CD4-positive, alpha-beta T cell treated with Interleukin-17A for 1 hour (primary cell): ENCODE measurements at places on chromosomes 6 and 20.

GRCh38 chr6:126308362-126308761, 31.6 kb upstream of the CENPW start:
- no peak for DNase-seq

- no peak for DNase-seq
Observed at GRCh38 chr20:13426870-13427269, 205.8 kb downstream of the ISM1 start.

DNA sequence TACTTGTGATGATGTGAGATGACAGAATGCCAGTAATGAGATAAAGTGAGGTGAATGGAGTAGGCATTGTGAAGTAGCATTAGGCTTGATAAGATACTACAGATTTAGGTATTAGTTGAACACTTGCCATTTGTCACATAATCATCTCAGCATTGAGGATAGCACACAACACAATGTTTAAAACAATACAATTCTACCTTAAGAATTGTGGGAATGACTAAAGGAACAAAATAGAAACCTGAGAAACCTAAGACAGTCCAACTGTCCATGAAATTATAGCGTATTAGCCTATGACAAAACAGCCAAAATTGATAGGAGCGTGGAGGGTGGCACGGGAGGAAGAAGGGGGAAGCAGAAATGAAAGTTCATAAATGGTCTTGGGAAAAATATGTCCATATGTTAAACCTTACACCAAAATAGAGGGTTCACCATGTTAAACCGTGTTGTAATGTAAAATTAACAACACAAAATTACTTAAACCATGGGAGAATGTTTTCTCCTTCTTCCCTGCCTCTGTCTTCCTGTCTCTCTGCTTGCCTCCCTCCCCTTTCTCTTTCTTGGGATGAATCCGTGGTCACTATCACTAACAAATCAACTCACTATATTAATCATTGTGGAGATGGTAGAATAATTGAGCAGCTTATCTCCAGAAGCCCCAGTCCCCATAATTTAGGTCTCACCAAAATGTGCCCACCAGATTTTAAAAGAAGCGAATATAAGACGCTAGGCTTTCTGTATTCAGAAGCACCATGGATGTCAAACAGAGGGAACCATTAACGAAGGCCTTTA, 33.0 kb upstream of the HFE start:
- DNase-seq = no peak

DNA sequence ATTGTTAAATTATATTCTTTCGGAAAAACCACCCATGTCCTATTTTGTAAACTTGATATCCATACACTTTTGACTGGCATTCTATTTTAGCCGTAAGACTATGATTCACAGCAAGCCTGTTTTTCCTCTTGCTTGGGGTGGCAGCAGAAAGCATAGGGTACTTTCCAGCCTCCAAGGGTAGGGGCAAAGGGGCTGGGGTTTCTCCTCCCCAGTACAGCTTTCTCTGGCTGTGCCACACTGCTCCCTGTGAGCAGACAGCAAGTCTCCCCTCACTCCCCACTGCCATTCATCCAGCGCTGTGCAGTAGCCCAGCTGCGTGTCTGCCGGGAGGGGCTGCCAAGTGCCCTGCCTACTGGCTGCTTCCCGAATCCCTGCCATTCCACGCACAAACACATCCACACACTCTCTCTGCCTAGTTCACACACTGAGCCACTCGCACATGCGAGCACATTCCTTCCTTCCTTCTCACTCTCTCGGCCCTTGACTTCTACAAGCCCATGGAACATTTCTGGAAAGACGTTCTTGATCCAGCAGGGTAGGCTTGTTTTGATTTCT, 2.1 kb upstream of the ESR1 start:
- no peak for DNase-seq

DNA sequence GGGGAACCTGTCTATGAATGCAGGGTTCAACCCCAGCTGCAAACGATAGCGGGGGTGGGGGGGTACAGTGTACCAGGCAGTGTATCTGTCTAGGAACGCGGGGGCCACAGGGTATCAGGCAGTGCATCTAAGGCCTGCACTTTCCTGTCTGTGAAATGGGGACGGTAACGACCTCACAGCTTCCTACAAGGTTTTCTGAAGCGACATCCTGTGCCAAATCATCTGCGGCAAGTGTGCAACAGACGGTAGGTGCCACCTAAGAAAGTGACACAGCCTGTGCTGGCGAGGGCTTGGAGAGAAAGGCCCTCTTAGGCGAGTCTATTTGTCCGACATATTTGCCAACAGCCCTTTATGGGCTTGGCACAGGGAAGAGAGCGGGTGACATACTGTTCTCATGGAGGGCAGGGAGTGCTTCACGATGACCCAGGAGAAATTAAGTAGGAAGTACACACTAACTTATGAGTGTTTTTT, 3.8 kb downstream of the DIDO1 start:
- peak; percentile 76 for DNase-seq

GRCh38 chr6:46381579-46381978, 109.7 kb downstream of the RCAN2 start:
- DNase-seq = no peak

DNA sequence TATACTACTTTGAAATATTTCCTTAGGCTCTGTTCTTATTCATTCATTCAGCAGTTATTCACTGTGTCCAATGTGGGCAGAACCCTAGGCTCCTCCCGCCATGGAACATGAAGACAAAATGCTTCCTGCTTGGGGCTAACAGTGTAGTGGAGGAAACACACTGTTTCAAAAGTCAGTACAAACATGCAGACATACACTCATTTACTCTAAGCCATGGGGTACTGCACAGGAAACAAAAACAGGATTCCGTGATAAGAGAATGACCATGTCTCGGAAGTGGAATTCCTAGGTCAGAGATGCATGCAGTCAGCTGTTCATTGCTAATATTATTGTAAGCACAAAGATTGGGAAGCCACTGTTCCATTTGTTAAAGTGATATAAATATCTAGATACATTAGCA, 18.4 kb upstream of the FAM209A start:
- DNase-seq = no peak

- DNase-seq = no peak
Observed at GRCh38 chr20:40706977-40707582, 18.0 kb upstream of the MAFB start.

DNA sequence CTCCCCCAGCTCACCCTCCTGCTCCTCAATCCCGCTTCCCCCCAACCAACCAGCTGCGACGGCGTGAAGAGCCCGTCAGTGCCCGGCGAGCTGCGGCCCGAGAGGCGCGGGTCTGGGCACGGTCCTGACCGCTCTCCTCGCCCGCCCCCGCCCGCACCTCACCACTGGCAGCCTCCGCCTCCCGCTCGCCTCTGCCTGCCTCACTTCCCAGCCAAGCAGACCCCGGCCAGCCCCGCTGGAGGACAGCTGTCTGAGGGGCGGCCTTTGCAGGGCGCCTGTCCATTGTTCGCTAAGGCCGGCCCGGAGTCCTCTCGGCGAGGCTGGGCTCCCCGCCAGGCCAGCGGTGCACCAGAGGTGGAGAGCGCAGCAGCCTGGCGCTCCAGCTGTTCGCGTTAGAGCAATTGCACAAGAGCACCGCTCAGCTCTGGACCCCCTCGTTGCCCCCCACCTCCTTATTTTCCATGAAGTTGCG, 1.3 kb downstream of the SOBP start:
- no peak for DNase-seq

DNA sequence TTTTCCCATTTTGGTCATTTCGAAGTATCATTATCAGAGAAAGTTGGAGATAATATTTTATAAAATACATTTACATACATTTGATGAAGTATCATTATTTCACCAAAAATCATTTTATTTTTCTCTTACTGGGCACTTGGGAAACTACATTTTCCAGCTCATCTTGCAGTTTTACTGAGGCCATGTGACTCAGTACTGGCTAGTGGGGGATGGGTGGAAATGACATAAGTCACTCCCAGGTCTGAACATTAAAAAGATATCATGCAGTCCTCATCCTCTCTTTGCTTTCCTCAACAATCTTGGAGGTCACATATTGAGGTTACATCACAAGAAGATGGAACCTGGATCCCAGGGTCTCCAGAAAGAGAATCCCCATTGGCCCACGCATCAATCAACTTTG, 84.1 kb downstream of the CD24 start:
- no peak for DNase-seq

DNA sequence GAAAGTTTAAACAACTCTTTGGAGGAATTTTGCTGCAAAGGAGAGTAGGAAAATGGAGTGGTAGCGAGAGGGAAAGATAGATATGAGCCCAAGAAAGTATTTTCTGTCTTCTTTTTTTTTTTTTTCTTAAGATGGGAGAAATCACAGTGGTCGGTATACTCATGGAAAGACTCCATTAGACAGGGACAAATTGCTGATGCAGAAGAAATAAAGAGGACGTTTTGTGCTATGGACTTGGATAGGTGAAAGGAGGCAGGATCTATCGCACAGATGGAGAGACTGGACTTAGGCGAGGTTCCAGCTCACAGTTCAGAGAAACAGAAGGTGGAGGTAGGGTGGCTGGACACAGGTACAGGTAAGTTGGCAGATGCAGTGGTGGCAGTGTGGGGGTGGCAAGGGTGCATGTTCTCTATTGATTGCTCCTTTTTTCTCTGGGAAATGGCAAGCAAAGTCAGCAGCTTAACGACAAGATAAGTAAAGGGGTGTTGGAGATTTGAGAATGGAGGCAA, 44.2 kb upstream of the ARMC2 start:
- no peak for DNase-seq

GRCh38 chr6:169230946-169231789, 22.5 kb downstream of the THBS2 start:
- DNase-seq = no peak

DNA sequence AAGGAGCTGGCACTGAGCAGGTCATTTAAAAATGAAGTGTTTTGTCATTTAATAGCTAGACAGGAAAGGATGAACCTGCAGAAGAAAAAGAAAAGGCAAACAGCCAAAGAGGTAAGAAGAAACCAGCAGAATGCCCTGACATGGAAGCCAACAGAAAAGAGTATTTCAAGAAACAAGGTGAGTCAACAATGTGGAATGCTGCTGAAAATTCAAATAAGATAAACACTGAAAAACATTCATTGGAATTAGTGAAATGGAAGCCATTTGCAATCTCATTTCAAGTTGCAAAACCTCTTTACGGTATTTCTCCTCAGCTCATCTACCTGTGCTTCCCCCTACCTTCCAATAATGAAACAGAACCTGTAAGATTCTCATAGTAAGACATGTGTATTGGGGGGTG, 59.6 kb downstream of the RWDD2A start:
- DNase-seq = no peak

DNA sequence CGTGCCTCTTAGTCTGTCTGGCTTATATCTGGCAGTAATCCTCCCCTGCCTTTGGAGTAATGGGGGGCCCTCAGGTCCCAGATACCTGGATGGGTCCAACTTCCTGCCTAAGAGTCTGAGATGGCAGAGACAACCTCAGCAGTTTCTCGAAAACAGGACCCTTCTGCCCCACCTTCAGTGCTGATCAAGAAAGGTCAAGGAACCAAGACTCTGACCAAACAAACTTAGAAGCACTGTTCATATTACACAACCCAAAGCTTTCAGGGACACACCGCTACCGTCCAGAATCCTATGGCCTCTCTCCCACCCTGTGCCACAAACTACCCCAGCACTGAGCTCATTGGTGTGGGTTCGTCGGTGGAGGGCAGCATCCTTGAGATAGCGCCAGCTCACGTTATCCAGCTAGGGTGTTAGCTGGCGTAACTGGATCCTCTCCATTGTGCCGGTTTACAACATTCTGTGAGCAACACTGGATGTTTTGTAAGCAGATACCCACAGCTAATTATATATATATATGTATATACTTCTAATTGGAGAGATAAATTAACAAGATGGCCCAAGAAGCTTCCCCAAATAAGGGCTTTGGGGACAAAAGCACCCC, 7.6 kb upstream of the TMC2 start:
- DNase-seq = no peak

DNA sequence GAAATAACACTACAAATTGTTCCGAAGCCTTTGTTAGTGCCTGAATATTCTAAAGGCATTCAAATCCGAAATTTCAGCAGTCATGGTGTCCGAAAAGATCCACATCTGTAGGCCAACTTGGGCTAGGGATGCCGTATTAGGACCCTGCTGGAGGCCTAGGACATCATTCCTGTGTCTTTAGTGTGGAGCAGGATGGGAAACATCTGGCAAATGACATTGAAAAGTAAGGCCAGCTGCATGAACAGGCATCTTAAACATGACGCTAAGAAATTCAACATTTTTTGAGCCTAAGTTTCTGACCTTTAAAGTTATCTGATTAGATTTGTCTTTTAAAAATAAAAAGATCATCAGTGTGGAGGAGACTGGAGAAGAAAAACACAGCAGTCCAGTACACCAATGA, 91.3 kb downstream of the MYLK4 start:
- DNase-seq = no peak

DNA sequence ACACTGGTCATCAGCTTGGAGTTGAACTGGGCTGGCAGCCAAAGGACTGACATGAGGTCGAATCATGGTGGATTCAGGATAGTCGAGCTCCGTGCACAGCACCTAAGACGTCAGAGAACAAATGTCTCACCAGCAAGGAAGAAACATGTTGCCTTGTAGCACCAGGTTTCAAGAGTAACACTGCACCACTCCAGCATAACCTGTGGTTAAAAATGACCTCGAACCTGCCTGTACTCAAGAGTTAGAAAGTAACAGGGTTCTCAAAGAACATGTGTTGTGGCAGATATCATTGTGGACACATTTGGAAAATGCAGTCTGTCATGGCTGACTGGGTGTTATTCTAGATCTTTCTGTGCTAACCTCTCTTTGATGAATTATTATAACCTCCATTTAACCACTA, 511.6 kb downstream of the CDH26 start:
- DNase-seq = no peak

GRCh38 chr20:4480104-4480503, 241.6 kb upstream of the PRND start:
- no peak for DNase-seq

- no peak for DNase-seq
Observed at GRCh38 chr20:60632391-60633262, 619.4 kb upstream of the CDH4 start.

GRCh38 chr20:50169329-50169823, 15.9 kb upstream of the PEDS1 start:
- DNase-seq = peak; percentile 84

GRCh38 chr6:129353067-129353466, 356.9 kb downstream of the ARHGAP18 start:
- DNase-seq = no peak

- DNase-seq = peak; percentile 21
Observed at GRCh38 chr6:156912431-156912830, 135.3 kb downstream of the ARID1B start.

- DNase-seq = no peak
Observed at GRCh38 chr20:25624500-25624939, 706 bp upstream of the NANP start.

DNA sequence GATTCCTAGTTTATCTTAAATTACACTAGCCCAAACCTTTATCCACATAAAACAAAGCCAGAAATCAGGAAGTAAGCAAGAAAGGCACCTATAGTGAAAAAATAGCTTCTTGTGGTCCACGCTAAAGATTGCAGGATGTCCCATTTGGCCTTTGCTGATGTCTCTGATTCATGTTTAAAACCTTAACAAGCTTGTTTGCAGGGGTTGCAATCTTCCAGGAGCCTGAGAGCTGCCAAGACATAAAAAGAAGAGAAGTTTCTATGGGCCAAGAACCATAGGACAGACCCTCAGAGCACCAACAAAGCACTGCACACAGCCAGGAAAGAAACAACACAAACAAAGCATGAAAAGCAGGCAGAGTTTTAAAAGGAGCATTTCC, 49.4 kb downstream of the ADAT2 start:
- no peak for DNase-seq

- no peak for DNase-seq
Observed at GRCh38 chr6:158778005-158778527, 41.1 kb downstream of the EZR start.
